Activated CD4-positive, CD25-positive, alpha-beta regulatory T cell treated with anti-CD3 and anti-CD28 coated beads, Interleukin-2, amount 50 U/mL, for 16 hours (primary cell): ENCODE measurements at places on chromosomes 12 and 14.

DNA sequence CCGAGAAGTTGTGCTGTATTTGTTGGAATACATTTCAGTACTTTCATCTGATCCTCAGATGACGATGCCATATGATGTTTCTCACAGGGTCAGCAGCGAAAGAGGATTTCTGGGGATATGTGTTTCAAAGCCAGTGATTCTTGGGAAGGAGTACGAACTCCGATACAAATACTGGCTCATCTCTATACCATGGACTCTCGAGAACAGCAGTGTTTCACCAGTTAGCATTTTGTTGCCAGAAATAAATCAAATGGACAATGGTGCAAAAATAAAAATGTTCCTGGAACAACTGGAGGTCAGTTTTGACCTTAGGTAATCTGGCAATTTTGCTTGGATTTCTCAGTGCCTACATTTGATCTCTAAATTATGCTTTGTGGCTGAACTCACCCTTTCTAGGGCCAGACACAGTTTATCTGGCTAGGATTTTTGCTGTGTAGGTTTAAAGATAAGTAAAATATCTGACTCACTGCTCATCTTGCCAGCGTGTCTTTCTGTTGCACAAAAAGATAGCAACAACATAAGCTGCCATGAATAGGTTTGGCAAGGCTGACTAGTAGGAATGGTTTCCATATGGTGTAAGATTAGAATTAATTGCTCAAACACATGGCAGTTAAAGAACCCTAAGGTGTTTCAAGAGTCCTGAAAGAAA lies 11.0 kb upstream of the MGP start:
- no peak for DNase-seq

GRCh38 chr12:46354111-46354801 lies 18.3 kb downstream of the SLC38A2 start:
- DNase-seq, result no peak

GRCh38 chr14:99261912-99262787 lies 9.8 kb downstream of the BCL11B start:
- peak; percentile 65 for DNase-seq

DNA sequence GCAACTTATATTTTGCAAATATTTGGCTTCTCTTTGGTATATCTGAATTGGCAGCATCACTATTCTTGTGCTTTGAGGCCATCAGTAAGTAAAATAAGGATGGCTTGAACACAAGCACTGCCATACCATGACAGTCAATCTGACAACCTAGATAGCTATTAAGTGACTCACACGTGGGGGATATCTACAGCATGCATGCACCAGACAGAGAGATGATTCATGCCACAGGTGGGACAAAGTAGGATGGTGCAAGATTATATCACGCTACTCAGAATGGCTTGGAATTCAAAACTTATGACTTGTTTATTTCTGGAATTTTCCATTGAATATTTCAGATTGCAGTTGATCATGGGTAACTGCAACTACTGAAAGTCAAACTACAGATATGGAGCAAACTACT lies 675.6 kb upstream of the MDGA2 start:
- DNase-seq, result no peak

DNA sequence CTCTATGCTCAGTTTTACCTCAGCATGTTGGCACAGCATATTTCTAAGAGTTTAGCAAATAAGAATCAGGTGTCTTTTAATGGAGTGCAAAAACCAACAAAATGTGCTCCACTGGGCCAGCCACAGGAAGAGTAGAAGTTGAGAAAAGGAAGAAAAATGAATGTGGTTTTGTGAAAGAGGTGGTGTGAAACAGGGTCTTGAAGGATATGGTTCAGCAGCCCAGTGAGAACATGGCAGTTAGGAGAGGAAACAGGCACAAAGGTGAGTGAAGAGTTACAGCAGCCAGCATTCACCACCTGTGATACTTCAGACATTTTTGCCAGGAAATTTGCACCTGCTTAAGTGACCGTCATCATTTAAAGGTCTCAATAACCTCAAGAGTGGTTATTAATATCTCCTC lies 2.4 kb downstream of the STAB2 start:
- no peak for DNase-seq

DNA sequence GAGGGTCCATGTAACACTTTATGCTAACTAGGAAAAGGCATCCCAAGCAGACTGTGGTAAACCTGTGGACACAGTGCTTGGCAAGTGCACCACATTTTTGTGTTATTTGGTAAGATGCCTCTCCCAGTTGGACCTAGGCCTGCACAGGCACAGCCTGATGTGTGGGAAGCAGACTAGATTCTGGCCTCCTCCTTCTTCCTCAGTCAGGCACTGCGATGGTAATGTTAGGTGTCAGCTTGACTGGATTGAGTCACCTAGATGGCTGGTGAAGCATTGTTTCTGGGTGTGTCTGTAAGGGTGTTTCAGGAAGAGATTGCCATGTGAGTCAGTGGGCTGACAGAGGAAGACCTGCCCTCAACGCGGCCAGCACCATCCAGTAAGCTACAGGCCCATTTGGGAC lies 25.3 kb upstream of the RHOJ start:
- no peak for DNase-seq

GRCh38 chr14:96849733-96850132 lies 52.6 kb downstream of the VRK1 start:
- no peak for DNase-seq

DNA sequence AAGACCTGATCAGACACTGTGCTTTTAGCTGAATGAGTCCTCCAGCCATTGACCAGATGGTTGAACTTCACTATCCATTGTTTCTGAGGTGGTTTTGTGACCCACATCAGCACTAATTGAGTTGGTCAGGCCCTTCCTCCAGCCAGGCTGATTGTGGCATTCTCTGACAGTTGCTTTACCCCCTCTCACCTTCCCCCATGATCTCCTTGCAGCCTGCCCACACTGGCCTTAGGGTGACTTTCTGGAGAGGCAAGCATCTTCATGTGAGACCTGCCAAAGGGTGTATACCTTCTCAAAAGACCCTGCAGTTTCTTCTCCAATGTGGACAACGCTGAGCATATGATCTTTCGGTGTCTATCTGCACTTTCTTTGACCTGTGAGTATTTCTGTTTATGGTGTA lies 83.9 kb downstream of the GPATCH2L start:
- DNase-seq, result no peak

- DNase-seq, result no peak
Measured at GRCh38 chr12:27504507-27504906, 19.5 kb upstream of the PPFIBP1 start.

- no peak for DNase-seq
Measured at GRCh38 chr12:10211101-10211939, 1.4 kb upstream of the GABARAPL1 start.

GRCh38 chr14:52906141-52906601 lies 44.7 kb downstream of the FERMT2 start:
- no peak for DNase-seq

DNA sequence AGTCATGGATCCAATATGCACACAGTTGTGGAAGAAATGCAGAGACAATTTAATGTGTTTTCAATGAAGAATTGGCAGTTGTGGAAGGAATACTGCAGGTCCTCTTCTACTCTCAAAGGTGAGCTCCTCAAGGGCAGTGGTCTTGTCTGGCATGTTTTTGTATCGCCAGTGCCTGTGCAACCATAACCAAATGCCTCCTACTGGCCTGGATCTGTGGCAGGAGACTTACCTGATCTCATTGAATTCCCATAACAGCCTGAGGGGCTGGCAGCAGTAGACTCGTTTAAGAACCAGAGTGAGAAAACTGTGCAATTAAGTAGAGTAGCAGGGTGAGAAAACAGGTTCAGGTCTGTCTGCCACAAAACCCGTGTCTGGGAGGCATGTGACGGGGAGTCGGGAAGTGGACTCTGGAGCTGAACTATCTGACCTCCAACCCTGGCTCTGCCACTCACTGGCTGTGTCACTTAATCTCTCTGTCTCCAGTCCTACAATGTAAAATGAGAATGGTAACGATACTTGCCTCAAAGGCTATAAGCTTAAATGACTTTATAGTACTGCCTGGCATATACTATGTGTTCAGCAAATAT lies 268.2 kb upstream of the SSTR1 start:
- no peak for DNase-seq

- no peak for DNase-seq
Measured at GRCh38 chr14:50677527-50678063, 9.5 kb upstream of the SAV1 start.

DNA sequence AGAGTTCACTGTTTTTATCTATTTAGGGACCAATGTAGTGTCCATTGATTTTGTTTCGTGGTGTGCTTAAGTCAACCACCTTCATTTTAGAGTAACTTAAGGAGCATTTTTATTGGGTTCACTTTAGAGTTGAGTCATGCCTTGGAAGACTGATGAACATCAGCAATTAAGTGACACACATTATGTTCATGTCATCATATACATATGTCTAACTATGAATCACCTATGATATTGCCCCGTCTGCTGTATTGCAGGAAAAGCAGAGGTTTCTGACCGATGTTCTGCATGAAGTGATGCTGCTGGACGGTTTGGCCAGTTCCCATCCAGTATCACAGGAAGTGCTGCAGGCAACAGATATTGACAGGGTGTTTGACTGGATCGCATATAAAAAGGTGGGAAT lies 227.1 kb downstream of the TRHDE start:
- no peak for DNase-seq

DNA sequence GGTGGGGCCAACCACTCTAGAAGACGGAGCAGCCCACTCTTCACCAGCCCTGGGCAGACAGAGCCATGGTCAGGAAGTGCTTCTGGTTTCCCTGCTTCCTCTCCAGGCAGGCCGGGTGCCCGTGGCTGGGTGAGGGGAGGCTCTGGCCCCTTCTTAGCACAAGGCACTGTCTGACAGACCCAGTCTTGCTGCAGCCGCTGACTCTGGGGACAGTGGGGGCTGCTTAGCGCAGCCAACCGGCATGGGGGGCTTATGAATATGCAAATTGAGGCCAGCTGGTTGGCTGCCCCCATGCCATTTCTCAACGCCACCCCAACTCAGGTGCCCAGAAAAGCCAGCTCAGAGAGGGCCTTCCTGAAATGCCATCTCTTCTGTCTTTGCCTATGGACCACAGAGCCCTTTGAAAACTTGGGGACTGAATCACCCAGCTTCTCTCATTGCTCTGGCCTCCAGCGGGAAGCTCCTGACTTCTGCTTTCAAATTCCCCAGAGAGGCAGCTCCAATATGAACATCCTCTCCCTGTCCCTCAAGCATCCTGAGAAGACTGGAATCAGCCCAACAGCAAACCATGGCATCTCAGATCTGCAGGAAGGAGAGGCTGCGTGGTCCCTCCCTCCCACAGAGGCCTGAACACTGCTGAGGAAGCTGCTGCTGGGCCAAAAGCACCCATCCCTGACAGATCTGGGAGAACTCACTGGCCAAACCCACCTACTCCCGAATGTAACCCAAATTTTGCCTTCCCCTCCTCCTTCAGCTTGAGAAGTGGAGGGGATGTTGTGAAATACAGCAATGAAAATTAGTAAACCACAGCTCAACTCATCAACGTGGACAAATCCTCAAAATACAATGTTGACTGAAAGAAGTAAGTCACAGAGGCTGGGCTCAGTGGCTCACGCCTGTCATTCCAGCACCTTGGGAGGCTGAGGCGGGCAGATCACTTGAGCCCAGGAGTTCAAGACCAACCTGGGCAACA lies at the start of gene PROX2:
Gene PROX2 (minus strand): TSS at position 205 of the 973 bp plus-strand sequence. CDS start 12,311 bp downstream, outside the sequence.
- DNase-seq, result no peak

- no peak for DNase-seq
Measured at GRCh38 chr12:76275511-76276093, 72.6 kb downstream of the BBS10 start.

DNA sequence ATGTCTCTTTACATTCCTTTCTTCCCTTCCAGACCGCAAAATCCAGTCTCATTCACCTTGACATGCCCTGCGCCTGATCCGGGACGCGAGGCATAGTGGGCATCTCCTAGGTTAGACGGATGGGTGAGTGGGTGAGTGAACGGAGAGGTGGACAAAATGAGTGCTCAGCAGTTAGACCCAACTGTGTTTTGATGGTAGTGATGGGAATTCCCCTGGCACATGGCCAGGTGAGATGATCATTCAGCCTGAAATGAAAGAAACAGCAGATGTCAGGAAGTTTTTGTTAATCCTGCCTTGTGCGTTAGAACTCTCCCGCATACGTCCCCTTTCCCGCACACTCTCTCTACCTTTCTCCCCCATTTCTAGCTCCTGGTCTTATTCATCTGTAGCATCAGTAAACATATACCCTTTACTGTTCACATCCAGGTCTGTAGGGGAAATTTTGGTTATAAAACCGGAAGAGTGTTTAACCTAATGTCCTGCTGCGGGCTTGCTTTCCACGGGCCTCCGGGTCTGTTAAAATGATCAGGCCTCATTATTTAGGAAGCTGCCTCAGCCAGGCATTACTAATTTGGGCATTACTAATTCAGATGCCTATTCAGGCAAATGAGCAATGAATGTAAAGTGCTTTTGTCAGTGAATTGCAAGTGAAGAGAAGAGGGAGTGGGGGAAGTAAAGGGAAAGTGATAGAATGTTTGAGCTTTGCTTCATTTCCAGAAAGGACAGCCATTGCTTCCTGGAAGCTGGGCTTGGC lies 172.8 kb downstream of the ETV6 start:
- DNase-seq, result peak; percentile 11

DNA sequence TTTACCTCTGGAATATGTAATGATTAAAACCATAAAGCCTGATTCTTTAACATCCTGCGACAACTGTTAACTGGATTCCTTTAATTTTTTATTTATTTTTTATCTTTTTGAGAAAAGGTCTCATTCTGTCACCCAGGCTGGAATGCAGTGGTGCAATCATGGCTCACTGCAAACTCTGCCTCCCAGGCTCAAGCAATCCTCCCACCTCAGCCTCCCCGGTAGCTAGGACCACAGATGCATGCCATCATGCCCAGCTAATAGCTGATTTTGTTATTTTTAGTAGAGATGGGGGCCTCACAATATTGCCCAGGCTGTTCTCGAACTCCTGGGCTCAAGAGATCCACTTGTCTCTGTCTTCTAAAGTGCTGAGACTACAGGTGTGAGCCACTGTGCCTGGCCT lies 3.7 kb downstream of the MYBPC1 start:
- no peak for DNase-seq

GRCh38 chr12:89750389-89751351 lies 42.0 kb upstream of the ATP2B1 start:
- DNase-seq, result no peak

DNA sequence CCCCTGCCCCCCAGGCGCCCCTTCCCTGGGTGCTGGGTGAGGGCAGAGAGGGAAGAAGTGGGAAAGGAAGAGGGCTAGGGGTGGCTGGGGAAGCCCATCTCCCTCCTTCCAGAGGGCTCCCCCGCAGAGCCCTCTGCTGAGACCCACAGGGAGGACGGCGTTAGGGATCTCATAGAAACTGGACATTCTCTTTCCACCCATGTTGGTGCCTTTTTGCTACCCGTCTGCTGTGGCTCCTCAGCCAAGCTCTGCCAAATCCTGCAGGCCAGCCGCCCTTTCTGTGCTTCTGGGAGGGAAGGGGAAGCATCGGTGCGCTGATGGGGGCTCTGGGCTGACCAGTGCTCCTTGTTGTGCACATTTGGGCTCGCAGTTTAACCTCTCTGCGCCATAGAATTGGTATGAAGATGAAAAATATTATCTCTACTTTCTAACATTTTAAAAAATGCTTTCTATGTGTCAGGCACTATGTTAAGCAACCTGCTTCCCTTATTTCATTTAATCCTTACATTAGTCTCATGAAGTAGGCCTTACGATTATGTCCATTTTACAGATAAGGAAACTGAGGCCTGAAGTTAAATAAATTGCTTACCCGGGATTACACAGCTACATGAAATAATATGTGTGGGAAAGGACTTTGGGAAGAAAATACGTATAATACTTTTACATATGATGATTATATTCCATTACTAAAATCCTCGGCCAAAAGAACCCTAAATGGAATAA lies 981 bp downstream of the SLC48A1 start:
- DNase-seq, result no peak
